ENCODE measurements at places on chromosomes 3 and 15. TPM values are rescaled to one million over a fixed set of nuclear protein-coding genes. Genes with fewer than 3 reads are reported as not detected.

DNA sequence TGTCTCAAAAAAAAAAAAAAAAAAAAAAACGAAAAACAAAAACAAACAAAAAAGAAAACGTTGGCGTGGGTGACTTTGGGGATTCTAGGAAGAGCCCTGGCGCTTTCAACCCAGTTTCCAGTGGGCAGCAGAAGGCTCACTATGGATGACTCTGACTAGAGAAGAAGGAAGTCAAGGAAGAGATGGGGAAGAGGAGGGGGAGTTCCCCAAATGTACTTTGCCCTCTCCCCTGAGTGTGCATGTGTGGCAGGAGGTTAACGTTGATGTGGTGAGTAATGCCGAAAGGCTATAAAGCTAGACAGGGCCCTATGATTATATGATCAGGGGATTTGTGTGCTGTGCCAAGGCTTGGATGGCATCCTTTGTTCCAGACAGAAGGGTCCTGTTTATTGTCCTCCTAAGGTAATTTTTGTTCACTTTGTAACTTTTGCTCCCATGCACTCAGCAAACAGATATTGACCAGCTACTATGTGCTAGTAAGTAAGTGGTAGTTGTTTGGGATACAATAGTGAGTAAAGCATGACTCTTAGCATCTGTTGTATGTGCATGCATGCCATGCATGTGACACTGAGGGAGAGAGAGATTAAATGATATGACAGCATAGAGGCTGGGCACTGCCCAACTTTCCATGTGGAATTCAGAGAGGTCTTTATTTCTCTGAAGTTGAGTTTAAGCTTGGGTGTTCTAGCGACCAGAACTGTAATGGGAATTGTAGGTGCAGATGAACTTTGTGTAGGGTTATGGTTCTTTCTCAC, 750 bp upstream of the HHLA2 start:
- DNase-seq: no peak

The LTK gene
- total RNA-seq: 0.50 TPM

GRCh38 chr3:70742081-70742480, 429.6 kb upstream of the MDFIC2 start:
- DNase-seq: no peak

The SLC22A13 gene
- total RNA-seq: 0.21 TPM

DNA sequence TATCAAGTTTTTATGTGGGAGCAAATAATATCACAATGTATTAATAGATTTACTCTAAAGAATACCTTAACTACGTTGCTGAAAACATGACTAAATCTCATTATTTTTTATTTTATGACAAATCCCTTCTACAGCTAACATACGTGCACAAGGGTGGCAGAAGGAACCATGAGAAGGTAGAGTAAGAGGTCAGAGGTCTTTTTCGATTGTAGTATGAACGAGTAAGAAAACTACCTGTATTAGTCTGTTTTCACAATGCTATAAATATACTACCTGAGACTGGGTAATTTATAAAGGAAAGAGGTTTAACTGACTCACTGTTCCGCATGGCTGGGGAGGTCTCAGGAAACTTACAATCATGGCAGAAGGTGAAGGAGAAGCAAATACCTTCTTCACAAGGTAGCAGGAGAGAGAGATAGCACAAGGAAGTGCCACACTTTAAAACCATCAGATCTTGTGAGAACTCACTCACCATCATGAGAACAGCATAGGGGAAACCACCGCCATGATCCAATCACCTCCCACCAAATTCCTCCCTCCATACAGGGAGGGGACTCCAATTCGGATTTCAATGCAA, 95.3 kb downstream of the SUCLG2 start:
- DNase-seq: no peak

The LINGO1 gene
- total RNA-seq: 30.5 TPM

GRCh38 chr3:193827871-193828270, 234.9 kb downstream of the OPA1 start:
- no peak for DNase-seq

The STAG1 gene
- 27.9 TPM for total RNA-seq

The PPIB gene
- 257 TPM for total RNA-seq

All from left cardiac atrium (tissue), 4 donors.